AML-193 (cell line): ENCODE measurements at places on chromosomes 12 and 14.

DNA sequence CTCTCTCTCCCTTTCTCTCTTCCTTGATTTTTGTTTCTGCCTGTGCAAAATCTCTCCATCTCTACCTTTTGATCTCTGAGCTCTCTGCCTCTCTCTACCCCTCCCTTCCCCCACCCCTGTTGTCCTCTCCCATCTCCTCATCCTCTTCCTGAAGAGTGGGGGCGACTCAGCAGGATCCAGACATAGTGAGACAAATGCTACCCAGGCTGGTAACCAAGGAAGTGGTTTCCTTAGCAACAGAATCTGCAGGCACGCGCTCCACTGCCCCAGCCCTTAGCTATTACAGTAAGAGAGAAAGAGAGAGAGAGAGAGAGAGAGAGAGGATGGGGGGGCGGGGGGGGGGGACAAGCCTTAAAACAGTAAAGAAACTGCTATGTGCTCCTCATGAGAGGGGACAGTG, 85.6 kb downstream of the CMKLR1 start:
- DNase-seq: no peak

DNA sequence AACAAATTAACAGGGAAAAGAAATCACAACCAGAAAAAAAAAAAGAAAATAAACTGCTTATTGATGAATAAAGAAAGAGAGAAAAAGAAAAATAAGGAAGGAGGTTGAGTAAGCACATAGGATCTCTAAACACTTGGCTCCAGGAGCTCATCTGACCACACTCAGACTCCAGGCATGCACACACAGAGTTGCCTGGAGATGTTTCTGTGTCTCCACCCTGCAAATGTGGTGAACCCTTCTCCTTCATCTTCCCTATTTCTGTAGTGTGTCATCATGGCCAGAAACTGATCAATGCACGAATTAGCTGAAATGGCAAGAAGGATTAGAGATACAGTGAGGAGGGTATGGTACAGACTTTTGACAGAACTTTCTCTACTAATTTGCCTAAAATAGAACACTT, 20.2 kb downstream of the OR4N2 start:
- no peak for DNase-seq

DNA sequence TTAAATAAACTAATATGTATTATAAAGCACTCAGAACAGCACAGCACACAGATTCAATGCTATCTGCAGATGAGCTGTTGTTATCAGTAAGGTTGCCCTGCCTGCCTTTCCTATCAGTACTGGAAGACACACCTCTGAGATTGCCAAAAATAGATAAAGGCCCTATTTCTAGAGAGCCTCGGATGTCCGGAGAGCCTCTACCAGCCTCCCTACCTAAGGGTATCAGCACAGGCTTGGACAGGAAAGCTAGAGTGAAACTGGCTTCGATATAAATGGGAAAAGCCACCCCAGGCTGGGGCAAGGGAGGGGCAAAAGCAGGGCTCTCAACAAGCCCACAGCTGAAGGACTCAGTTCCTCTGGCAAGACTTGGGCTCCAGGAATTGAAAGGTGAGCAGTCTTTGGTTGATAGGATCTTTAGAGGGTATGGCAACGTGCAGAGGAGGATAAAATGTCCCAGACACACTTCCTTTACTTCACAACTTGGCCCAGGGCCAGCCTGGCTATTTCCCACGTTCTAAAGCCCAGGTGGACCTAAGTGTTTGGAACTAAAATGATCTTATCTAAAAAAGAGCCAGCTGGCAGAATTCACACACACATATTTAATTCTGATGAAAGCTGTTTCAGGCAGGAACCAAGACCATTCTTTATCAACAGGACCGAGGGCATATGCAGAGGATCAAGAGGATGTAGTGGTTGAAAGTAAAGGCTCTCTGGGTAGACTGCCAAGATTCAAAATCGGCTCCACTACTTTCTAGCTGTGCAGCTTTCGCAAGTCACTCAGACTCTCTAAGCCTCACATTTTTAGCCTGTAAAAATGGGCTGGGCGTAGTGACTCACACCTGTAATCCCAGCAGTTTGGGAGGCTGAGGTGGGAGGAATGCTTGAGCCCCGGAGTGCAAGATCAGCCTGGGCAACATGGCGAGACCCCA, 37.8 kb upstream of the ITPR2 start:
- peak; percentile 66 for DNase-seq

GRCh38 chr12:65607401-65607841, 216.9 kb upstream of the HMGA2 start:
- no peak for DNase-seq

DNA sequence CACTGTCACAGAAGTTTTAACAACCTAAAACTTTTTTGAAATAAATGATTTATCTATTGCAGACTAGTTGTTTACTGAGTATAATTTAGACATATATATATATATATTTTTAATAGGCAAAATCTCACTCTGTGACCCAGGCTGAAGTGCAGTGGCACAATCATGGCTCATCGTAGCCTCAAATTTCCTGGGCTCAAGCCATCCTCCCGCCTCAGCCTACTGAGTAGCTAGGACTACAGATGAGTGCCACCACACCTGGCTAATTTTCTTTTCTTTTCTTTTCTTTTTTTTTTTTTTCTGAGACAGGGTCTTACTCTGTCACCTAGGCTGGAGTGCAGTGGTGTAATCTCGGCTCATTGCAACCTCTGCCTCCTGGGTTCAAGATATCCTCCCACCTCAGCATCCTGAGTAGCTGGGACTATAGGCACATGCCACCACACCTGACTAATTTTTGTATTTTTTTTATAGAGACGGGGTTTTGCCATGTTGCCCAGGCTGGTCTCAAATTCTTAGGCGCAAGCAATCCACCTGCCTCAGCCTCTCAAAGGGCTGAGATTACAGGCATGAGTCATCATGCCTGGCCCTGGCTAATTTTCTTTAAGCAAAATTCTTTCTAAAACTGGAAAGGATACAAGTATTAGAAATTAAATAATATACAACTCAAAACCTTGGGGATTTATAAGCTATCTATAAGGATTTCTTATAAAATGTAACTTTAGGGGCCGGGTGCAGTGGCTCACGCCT, 23.1 kb downstream of the EEA1 start:
- DNase-seq: no peak

GRCh38 chr12:68641138-68641537, 30.4 kb downstream of the RAP1B start:
- no peak for DNase-seq

DNA sequence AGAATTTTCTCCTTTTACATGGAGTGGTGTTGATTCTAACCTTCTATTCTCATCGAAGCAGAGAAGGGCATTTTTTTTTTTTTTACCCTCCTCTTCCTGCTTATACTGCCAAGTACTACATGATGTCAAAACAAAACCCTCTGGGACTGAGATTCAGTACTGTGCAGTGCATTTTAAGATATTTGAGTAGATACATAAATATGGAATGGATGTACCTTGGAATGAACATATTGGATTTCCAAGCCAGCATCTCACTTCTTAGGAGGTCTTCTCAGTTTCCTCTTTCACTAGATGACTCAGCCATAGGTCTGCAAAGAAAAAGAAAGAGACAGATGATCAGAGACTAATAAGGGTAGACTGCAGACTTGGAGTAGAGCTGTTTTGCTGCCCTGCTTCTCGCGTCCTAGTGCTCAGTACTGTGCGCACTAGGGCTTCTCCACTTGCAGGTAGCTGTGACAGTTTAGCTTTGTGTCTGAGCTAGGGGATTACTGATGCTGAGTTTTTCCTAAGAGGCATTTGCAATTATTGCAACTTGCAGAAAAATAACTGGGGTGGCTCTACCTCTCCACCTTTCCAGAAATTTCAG, 20.4 kb downstream of the TPH2 start:
- no peak for DNase-seq

DNA sequence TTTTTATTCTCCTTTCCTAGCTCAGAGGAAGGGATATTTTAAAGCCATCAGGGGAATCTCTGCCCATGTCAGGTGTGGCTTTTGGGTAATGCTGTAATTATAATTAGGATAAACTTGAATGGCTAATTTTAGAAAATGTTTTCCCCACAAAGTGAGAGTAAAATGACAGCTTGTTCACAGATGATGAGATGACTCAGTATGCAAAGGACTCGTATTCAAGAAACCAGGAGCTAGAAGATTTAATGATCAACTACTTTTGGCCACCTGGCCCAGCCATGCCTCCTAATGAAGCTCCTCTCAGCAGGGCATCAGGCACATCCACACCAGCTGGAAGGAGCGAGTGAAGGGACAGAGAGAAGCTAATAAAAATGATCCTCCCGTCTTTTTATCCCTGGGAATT, 29.0 kb upstream of the PLEKHG7 start:
- no peak for DNase-seq
